Putamen (tissue), 1 donor: ENCODE measurements at places on chromosomes 1 and 21.

GRCh38 chr1:166785987-166786386 is 53.3 kb upstream of the POGK start:
- no peak for DNase-seq

DNA sequence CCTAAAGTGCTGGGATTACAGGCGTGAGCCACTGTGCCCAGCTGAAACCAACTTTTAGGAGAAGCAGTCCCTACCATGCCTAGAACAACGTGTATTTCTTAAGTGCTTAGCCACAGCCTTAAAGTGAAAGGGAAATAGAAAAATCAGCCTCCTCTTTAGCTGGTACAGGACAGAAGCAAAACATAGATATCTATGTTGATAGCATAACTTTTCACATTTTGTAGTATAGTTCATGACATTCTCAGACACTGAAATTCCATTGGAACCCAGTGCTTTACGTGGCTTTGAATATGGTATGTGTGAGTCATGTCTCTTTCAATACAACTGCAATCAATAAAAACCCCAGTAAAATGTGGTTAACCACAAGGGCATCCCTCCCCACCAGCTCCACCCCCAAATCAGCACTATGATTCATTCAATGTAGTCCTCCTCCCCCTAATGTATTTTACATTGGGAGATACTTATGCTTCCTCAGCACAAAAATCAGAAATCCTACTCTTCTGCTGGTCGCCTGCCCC is 32.1 kb downstream of the TGFB2 start:
- no peak for DNase-seq

DNA sequence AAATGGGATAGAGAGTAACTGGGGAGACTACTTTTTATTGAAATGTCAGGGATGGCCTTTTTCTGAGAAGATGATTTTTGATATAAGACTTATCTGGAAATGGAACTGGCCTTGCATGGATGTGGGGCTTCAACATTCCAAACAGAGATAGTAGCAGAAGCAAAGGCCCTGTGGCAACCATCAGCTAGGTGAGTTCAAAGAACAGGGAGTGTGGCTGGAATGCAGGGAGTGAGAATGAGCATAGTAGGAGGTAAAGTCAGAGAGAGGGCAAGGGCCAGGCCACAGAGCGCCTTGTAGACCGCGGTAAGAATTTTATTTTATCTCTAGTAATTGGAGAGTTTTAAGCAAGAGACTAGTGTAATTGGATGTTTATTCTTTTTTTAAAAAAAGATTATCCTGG is 227.0 kb upstream of the B3GALT2 start:
- no peak for DNase-seq

DNA sequence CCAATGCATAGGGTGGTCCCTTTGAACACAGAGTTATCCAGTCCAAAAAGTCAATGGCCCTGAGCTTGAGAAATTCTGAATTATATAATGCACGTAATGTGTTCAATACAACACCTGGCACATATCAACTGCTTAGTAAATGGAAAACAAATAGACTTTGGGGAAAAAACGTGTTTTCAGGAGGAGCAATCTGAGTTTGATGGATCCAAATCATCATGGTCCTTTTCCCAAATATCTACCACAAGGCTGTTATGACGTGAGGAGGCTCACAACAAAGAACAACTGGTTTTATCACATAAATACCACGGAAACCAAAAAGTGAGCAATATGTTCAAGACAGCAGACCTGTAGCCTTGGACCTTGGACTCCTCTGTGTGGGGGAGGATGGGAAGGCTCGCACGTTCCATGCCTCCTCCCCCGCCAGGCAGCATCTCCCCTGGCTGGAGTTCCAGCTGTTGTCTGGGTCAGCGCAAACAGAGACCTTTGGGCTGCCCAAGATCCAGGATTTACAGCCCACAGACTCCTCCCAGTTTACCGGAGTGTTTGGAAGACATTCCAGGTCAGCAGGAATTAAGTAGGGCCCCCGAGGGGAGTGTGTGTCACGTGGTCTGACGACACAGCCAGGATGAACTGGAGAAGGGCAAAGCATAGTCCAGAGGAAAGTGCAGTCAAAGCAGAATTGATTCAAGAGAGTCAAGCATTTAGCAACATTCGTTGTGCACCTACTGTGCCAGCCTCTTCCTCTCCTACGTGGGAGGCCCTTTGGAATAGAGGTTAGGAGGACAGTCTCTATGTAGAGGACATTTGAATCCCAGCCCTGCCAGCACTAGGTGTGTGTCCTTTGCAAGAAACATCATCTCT is 32.2 kb upstream of the MED18 start:
- no peak for DNase-seq

- no peak for DNase-seq
Observed at GRCh38 chr1:158901623-158902022, 29.7 kb upstream of the PYHIN1 start.

DNA sequence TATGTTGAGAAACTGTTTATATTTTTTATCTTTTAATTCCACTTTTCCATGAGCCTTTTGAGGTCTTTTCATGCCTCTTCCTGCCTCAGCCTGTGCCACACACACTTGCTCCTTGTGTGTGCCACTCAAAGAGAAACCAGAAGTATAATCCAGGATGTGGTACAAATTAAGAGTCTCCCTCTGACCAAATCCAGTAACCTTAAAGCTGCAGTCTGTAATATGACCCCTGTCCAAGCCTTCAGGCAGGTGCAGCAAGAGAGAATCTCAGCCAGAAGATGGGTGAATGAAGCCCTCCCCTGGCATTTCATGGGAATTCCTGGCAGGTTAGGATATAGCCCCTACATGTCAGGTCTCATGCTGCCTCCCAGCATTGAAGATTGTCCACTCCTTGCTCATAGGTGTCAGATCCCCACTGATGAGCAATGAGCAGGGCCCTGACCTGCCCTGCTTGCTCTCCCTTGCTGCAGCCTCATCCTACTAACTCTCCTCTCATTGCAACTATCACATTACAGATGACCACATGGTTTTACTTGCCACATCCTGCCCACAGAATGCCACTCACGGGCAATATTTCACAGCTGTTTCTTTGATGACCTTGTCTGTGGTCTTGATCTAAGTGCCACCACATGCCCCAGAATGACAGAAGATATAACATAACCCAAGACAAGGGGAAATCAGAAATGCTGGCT is 169.3 kb downstream of the SEC16B start:
- DNase-seq: no peak

DNA sequence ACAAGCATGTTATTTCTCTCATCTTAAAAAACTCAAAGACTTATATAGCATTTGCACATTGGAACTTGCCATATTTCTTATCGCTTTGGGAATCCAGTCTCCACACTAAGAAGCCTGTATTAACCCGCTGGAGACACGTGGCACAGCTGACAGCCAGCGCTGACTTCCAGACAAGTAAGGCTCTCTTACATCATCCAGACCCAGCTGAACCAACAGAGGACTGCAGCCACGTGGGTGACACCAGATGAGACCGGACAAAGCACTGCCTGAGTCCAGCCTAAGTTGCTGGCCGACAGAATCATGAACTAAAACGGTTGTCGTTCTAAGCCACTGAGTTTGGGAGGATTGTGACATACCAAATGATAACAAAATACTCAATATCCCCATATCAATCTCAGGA is 6.3 kb upstream of the CD247 start:
- peak; percentile 83 for DNase-seq

DNA sequence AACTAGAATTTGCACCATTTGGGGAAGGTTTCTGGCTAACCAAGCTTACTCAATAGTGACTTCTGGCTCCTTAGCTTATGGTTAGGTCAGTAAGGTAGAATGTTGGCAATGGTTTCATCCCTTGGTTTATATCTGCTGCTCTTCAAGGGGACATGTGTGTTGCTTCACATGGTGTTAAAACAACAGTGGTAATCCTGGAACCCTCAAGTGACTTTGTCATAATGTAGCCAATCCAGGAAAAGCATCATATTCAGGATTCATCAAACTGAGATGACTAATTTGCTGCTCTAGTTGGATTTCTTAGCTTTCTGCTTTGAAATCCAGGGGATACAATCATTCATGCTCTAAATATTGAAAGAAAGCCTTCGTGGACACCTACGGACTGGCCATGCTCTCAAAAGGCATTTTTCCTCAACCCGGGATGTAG is 108.7 kb downstream of the RGL1 start:
- no peak for DNase-seq

- no peak for DNase-seq
Observed at GRCh38 chr1:83631851-83632250, 367.1 kb downstream of the TTLL7 start.

DNA sequence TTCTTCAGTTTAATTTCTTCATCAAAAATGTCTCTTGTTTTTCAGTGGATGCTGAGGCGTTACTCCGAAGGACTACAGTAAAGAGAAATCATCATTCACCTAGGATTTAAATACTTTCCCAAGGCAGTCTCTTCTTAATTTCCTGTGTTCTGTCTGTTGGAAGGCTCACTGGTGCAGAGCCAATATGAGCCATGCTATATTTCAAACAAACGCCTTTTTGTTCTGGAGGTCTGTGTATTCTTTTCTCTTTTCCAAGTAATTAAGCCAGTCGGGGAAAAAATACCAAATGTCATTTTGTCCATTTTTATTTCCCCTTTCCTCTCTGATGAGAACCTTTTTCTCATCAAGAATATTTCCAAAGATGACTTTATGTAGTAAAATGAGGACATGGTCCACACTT is 206.5 kb downstream of the RWDD3 start:
- peak; percentile 7 for DNase-seq

DNA sequence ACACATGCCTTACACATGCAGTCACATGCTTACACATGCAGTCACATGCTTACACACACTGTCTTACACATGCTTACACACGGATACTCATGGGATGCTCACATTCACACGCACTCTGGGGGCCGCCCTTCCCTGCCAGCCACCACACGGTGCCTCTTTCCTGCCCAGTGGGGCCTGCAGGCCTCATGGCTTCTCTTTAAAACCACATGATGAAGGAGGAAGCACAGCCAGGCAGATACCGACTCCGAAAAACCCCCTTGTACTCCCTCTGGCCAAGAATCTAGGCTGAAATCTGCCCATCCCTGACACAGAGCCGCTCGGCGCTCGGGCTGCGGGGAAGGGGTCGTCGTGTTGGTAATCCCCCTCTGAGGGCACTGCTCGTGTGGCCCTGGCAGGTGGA is 113.0 kb downstream of the PRDM16 start:
- no peak for DNase-seq

GRCh38 chr1:192529031-192529755 is 46.4 kb upstream of the RGS1 start:
- no peak for DNase-seq

DNA sequence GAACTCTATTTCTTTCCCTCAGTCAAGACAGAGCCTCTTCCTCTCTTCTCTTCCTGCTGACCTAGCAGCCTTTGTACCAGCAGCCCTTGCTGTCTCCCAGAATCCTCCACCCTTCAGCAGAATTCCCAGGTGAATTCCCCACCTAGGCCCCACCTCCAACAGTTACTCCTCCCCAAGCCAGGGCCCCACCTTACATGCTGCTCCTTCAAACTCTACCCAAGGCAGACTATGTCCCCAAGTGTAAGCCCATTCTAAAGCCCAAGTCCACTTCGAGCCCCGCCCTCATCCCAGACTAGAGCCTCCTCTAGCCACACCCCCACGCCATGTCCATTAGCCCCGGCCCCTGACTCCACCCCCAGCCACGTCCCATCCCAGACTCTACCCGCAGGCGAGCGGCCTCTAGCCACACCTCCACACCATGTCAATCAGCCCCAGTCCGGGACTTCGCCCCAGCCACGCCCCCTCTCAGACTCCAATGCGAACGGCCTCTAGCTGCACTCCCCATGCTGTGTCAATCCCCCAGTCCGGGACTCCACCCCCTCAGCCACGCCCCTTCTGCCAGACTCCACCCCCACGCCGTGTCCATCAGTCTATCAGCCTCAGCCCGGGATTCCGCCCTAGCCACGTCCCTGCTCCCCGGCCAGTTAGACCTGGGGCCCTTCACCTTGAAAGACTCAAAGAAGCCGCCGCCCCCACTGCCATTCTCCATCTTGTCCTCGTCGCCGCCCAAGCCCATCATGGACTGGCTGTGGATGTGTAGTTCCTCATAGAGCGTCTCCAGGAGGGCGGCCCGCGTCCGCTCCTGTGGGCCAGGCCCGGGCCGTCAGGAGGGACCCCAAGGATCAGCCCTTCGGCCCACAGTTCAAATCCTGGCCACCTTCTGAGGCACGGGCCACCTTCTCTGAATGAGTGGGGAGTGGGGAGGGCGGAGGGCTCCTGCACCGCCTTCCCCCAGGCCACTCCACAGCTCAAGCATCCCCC is 61.3 kb downstream of the RAP1GAP start:
- no peak for DNase-seq

DNA sequence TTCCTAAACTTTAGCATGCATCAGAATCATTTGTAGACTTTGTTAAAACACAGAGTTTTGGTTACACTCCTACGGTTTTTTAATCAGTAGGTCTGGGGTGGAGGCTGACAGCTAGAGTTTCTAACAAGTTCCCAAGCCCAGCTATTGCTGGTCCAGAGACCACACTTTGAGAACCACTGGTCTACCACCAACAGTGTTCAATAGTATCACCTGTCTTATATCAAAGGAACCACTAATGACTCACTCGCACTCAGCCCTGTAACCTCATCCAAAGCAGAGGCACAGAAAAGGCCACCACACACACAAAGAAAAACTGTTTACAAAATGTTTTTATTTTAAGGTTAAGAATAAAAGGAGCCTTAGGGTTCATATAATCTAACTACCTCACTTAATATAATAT is 68.7 kb downstream of the HIVEP3 start:
- DNase-seq: no peak

- no peak for DNase-seq
Observed at GRCh38 chr1:218171302-218171893, 113.7 kb upstream of the RRP15 start.

DNA sequence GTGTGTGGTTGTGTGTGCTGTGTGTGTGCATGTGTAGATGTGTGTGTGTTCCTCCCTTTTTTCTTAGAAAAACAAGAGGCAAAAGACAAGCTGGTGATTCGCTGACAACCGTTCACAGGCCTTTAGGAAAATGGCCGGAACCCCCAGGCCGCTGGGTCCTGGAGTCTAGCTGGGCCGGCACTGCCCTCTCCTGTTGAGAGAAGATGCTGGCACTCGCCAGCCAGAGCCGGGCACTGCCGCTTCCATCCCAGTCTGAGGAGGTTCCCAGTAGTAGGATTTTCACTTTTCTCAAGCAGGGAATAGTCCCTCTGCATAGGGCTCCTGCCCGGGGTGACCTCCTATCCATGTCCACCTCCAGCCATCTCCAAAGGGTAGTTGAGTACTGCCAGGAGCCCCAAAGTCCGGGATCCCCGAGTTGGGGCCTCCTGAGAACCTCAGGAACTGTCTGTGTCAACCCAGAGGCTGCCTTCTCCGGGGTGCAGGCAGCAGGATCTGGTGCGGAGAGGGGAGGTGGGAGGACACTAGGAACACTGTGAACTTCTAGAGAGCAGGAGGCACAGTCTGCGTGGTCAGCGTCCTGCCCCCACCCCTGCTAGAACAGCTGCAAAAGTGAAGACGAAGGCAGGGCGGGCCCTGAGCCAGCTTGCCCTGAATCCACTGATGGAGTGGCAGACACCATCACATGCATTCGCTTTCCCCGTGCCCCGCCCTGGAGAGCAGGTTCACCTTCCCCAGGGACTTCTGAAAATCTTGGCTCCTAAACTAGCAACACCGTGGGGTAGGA is 44.1 kb upstream of the ARHGEF16 start:
- peak; percentile 59 for DNase-seq

- no peak for DNase-seq
Observed at GRCh38 chr1:8096105-8097011, 70.2 kb upstream of the ERRFI1 start.
